ACHN (cell line): ENCODE measurements at places on chromosomes 11 and 22.
A peak's percentile ranks its signal among the peaks of the same experiment; 100 is the strongest.

DNA sequence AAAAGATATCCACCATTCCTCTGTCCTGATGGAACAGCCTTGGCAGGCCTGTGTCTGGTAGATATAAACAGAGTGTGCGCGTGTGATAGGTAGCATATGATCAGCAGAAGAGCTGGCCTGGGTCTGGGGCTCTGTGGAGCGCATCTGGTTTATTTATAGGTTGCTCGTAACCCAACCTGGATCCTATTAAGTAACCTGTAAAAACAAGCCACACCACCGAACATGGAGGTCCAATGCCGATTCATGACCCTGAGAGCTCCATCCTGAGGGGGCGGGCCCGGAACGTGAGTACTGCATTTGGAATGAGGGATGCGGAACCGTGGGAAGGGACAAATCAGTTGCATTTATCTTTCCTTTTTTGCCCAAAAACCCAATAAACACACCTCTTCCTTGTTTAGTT is 31.9 kb upstream of the APOL5 start:
- no peak for DNase-seq

DNA sequence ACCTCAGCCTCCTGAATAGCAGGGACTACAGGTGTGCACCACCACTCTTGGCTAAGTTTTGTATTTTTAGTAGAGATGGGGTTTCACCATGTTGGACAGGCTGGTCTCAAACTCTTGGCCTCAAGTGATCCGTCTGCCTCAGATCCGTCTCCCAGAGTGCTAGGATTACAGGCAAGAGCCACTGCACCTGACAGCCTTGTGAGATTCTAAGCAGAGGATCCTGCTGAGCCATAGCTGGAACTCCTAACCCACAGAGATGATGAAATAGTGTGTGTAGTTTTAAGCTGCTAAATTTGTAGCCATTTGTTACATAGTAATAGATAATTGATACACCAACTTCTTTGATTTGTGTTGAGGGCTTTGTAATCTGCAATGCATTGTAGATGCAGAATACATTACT is 51.1 kb downstream of the CLMP start:
- no peak for DNase-seq

- no peak for DNase-seq
Observed at GRCh38 chr11:57387289-57388030, 3.0 kb downstream of the PRG2 start.

DNA sequence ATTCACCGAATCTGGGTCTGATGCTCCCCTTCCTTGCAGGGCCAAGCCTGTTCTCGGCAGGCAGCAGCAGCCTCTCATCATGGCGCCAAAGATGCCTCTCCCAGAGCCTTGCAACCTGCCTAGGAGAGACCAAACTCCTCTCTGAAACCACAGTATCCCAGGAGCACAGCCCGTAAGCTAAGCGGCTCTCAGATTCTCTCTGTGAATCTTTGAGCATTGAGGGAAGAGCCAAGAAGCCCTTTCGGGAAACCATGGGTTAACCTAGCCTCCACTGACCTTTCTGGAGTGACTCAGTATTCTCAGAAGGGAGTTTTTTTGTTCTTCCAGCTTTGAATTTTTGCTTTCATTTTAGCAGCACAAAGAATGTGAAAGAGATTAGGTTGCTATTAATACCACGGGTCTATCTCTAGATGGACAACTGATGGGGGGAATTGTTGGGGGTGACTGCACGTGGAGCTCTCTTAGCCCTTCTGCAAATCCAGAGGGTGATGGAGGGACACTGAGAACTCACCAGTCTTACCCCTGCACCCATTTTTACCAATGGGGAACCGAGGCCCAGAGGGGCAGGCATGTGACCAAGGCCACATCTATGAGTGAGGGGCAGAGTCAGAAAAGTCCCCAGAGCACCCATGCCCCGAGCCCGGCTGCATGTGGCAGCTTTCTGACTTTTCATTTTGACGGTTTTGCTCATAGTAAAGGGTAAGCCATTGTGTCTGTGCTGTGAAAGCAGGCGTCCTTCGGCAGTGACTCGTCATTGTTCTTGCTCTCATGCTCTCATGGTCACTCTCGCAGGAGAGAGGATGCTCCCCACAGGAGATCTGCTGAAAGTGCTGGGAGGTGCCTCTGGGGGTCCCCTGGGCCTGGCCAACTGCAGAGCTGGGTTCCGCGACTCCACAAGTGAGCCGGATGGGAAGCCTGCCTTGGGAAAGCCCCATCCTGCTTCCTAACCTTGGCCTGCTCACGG is 36.0 kb downstream of the IRAG1 start:
- DNase-seq = peak; percentile 57

DNA sequence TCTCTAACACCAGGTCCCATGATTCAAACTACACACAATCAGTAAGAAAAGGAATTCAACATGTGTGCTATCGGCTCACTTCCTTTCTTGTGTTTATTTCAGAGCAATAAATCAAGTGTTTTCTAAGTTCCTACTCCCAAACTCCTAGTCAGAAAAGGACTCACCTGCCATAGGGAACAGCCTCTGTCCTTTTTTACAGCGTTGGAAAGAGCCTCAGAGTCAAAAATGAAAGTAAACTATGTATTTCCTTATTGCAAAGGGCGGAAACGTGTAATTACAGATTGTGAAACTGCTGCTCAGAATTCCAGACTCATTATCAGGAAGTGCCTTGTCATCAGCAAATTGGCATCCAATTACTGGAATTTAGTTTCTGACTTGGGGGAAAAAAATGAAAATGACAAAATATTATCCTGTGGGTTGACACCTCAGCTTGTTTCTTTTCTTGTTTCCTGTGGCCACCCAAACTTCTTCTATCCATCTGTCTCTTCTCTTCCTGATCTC is at the start of gene CASP4:
TSS of gene CASP4 (minus strand) at position 220 of the 501 bp plus-strand sequence. CDS start at position 171, 49 bp downstream.
- peak; percentile 67 for DNase-seq

DNA sequence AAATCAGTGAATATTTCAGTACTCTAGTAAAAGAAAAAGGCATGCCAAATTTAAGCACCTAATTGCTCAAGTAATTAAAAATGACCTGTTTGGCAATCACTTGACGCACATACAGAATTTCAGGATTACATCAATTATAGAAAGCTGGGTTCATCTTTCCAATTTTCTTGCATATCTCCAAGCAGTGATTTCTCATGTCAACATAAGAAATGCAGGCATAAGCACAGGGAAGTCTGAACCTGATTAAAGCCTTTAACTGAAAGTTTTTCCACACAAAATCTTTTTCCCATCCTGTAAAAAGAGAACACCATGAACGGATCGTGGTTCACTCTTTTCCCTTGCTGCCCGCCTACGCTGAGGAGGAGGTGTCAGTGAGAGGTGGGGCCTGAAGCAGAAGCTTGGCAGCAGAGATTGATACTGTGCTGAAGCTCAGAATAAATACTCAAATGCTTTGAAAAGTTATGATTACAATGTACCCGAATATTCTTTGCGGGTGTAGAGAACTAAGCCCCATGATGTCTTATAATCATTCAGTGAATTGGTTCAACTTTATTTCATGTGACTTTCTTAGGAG is 704.1 kb upstream of the CCDC90B start:
- no peak for DNase-seq

DNA sequence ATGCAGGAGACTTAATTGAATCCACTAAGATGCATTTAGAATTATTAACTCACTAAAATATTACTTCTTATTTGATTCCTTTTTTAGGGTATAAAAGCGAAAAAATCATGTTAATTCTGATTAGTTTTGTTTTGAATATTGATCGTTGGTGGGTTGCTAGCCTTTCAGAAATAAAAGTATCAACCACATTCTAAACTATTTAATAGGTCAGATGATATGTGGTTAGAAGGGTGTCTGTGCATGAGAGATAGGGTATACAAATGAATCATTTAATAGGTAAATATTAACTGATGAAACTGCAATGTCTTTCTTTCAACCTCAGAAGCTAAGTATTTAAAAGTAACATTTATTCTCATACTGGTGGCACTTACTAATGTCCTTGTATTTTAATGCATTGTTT is 515.1 kb downstream of the CNTN5 start:
- no peak for DNase-seq

DNA sequence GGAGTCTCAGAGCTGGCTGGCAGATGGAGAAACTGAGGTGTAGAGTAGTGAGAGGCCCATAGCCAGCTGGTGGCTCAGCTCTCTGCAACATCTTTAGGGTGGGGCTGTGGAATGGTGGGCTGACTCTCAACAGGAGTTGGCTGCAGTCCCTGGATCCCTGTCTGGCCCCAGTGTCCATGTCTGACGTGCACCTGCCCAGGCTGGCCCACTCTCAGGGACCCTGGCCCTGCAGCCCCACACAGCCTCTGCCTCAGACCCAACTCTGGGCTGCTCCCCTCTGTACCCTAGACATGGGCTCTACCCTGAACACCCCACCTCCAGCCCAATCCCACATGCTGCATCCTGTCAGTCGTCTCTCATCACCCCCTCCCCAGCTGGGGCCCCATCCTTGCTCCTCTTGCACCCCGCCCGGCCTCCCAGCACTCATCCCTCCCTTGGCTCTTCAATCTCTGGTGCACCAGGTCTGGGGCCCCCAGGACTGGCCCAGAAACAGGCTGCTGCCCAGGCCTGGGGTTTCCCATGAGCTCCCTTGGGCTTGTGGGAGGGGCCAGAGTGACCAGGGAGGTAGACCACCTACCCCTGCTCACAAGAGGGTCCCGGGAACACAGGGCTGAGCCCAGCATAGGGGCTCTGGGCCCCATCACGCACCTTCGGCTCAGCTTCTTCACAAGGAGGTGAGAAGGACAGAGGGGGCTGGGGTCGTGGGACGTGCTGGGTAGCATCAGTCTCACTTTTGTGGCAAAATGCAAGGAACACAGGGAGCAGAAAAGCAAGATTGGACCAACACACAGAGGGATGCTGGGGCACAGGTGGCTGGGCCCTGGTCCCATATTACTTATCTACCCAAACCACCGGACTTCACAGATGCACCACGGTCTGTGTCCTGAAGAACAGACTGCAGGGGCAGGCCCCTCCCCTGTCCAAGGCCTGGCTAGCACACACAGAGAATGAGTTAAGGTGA is 31.5 kb downstream of the ARVCF start:
- DNase-seq = no peak

DNA sequence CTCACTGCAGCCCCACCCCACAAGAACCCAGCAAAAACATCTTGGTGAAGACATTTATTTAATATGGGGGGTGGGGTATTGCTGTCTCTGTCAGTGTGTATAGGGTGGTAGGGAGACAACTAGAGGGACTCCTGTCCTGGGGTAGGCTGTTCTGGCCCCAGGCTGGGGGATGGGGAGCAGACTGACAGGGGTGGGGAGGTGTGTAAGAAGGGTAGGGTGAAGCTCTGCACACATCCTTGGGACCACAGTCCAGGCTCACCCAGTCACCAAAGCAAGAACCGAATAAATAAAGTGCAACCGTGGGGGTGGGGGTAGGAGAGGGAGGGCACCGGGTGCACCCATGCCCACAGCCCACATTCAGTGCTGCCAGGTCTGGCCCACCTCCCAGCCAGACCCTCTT is 7.8 kb upstream of the HPX start:
- no peak for DNase-seq

DNA sequence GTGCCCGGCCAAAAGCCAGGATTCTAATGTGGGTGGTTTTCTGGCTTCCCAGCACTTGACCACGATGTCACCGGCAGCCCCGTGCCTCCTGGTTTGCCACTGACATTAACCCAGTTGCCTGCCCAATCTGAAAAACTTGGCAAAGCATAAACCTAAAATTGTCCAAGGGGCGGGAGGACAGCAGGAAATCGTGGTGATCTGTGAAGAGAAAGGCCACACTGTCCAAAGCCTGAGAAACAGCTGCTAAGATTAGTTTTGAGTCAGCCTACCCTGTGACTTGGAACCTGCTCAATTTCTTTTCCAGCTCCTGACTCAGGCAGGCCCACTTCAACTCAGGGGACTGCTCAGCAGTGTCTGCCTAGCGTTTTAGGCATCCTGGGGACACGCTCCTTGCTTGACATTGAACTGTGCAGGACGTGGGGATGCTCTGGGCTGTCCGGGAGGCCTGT is 8.2 kb upstream of the F2 start:
- peak; percentile 92 for DNase-seq

DNA sequence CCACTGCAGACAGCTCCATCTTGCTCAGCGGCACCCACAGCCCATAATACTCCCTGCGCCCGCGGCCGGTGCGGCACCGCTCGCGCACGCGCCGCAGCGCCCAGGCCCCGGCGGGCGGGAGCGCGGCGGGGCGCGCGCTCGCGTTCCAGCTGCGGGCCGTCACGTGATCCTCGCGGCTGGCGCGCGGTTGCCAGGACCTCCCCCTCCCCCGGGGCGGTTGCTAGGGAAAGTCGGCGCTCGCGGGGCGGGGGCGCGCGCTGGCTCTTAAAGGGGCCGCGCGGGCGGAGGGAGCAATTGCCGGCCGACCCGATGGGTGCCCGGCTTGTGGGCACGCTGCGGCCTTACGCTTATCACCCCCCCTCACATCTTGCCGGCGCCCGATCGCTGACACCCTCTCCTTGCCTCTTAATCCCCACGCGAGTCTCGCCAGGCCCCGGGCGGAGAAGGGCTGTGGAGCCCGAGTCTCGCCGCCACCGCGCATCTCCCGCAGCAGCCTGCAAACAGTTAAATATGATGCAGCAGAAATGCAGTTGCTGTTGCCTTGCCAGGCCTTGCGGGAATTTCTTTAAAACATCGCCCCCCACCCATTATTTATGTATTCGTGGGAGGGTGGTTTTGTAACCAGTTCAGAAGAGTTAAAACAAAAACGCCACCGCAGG is at the start of gene CBX6:
TSS of gene CBX6 (minus strand) at position 45 of the 659 bp plus-strand sequence. CDS start at position 19, 26 bp downstream.
- peak; percentile 89 for DNase-seq

GRCh38 chr22:42114721-42115120 is 15.9 kb downstream of the CYP2D6 start:
- DNase-seq = peak; percentile 53

DNA sequence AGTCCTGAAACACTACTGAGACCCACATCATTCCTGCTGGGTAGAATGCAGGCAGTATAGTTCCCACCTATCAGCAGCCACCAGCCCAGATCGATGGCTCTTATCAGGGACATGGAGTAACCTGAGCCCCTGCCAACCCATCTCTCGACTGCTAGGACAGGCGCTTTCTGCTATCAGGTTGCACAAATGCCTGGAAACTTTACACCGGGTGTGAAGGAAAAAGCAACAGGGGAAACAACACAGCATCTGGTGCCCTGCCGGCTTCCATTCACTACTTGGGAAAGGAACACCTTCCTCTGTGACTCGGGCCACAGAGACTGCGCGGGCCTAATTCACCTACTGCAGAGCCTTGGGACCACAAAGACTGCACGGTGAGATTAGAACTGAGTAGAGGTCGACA is 18.5 kb downstream of the RBFOX2 start:
- DNase-seq = no peak

DNA sequence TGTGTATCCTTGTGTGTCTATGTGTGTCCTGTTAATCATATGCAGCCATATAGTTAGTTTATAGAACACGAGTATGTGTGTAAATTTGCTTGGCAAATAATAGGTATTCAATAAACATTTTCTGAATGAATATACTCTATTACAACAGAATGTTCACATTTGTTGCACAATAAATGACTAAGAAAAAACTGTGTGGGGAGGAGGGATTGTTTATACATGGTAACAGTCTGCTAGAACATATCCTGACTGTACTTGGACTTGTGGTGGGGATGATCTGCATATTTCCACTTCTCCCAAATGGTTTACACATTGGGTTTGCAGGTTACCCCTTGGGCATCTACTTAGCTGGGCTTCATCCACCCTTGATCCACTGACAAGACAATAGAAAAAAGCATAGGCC is 194.6 kb downstream of the INSC start:
- DNase-seq = no peak
